ENCODE measurements at places on chromosomes 2 and 18.

- no peak for DNase-seq
Observed at GRCh38 chr2:23220513-23221094, 164.4 kb upstream of the KLHL29 start.

- DNase-seq, result no peak
Observed at GRCh38 chr2:74488643-74489481, 6.0 kb downstream of the TTC31 start.

GRCh38 chr18:57837917-57838548, 34.9 kb upstream of the ATP8B1 start:
- DNase-seq, result peak; percentile 54

DNA sequence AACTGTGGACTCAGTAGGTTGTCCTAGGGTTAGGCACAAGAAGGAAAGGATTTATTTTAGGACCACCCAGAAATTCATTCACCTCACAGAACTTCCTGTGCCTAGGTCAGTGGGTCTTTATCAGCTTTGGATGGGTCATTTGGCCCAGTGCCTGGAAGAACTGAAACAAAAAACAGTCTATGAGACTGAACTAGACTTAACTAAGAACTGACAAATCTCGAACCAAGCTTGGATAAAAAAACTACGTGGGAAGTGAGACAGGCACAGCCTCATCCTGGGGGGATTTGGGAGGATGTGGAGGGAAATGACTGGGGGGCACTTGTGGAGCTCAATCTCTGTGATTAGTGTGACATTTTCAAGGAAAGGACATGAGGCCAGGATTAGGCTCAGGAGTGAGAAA, 2.3 kb upstream of the OST4 start:
- no peak for DNase-seq

DNA sequence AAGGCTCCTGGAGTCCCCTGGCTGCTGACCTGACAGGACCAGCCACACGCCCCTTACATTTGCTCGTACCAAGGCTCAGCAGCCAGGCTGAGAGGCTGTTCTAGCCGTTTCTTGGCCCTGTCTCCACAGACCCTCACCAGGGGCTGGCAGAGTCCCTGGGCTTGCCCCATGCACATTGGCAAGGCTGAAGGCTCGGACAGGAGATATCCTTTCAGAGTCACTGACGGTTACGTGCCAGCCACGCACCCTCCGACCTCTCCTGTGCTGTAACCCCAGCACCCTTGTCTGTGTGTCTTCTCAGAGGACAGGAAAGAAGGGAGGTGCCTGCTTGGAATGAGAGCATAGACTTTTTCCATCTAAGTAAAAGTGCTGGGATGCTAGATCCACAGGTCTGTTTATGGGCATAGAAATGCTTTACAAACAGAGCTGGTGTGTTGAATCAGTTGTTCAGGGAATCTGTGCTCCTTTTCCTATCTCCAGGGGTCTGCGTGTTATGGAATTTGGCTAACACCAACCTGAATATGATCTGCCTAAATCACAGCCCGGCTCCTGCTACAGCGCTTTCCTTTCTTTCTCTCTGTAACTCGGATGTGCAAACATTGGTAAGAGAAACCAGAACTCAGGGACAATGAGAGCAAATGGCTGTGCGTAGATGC, 41.0 kb downstream of the COPS8 start:
- no peak for DNase-seq

- DNase-seq, result no peak
Observed at GRCh38 chr2:893311-893710, 57.3 kb upstream of the SNTG2 start.

DNA sequence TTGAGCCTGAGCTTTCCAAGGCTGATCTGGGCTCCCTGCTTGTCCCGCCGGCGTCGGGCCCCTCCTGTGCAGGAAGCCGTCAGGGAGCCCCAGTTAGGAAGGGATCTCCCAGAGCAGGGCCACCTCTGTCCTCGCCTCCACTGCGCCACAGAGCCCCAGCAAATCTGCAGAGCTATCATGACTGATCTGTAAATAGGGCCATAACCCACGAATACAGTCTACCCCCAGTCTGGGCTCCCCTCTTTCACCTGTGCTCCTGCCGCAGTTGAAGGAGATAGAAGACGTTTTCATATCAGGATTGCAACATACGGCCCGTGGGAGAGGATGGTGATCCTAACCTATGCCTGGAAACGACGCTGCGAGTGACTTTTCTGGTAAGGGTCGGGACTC, 138.7 kb downstream of the PTGR3 start:
- DNase-seq, result no peak

GRCh38 chr2:184339966-184340365, 258.4 kb upstream of the ZNF804A start:
- peak; percentile 60 for DNase-seq

DNA sequence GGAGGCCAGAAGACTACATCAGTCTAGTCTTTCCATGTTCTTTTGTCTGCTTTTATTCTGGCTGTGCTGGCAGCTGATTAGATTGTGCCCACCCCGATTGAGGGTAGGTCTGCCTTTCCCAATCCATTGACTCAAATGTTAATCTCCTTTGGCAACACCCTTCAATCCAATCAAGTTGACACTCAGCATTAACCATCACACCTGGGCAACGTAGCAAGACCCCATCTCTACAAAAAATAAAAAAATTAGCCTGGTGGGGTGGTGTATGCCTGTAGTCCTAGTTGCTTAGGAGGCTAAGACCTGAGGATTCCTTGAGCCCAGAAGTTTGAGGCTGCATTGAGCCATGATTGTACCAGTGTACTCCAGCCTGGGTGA, 33.5 kb downstream of the EML4 start:
- no peak for DNase-seq

DNA sequence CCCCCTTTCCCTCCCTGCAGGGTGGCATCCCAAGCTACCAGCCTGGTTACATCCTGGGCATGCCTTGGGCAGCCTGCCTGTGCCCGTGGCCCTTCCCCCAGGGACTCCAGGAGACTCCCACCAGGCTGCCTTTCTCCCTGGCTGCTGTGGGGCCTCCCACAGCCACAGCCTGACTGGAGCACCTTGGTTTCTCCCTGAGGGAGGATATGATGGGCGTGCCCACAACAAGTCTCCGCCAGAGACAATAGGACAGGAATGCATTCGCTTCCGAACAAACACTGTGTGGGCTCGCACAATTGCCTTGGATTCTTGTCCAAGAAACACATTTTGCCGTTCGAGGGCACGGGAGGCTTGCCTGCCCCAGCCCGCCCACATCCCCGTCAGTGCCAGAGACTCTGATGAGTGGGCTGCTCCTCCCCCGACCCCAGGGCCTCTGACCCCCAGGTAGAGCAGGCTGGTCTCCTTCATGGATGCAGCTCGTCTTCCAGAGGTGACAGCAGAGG, 102.1 kb downstream of the SMAD7 start:
- no peak for DNase-seq

DNA sequence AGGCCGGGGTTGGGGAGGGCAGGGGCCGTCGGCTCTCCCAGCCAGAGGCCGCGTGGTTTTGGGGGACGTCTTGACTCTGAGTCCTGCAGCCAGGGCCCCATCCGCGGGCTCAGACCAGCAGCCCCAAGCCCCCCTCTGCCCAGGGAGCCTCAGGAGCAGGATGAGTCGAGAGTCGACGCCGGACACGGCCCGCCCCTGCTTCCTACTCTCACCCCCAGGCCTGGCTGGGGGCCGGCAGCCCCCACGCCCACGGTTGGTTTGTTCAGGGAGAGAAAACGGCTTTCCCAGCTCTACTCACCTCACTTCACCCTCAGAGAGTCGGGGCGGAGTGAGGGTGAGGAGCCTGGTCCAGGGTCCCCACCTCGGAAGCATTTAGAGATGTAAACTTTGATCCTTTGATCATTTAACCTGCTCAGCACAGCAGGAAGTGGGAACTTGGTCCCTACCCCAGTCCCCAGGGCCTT, 6.9 kb downstream of the SNORC start:
- no peak for DNase-seq

DNA sequence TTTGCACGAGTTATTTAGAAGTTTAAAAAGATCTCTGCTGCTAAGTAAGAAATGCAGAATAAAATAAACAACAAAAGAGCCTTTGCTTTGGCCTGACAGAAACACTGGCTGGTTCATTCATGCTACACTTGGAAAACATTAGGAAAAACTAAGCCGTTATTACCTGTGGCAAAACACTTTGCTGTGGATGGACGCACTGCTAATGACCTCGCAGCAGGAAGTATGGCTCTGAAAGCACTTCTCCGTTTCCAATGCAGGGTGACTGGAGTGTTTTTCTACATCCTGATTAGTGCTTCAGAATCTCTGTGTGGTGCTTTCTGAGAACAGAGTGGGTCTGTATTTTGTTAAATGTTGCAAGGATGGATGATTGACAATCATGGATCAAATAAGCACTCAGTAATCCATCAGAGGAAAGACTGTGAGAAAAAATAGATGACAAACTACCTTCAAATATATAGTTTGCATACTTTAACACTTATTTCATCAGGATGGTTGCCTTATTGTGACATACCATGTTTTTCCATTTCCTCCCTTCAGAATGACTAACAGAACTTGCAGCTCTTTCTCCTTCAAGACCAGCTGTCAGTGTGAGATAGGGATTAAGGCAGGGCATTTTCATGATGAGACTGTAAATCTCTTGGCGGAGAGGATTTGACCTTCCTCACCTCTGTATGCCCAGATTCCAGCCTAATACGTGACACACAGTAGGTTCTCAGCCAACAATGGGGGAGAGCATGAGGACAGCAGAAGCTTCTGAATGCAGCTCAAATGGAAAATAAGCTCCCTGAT, 38.0 kb downstream of the LINC00305 start:
- peak; percentile 35 for DNase-seq

- no peak for DNase-seq
Observed at GRCh38 chr2:199456383-199457146, 1.2 kb downstream of the SATB2 start.

- DNase-seq, result no peak
Observed at GRCh38 chr2:9472511-9472910, 1.8 kb upstream of the IAH1 start.

- DNase-seq, result peak; percentile 50
Observed at GRCh38 chr18:23462876-23463275, 9.8 kb downstream of the RIOK3 start.

DNA sequence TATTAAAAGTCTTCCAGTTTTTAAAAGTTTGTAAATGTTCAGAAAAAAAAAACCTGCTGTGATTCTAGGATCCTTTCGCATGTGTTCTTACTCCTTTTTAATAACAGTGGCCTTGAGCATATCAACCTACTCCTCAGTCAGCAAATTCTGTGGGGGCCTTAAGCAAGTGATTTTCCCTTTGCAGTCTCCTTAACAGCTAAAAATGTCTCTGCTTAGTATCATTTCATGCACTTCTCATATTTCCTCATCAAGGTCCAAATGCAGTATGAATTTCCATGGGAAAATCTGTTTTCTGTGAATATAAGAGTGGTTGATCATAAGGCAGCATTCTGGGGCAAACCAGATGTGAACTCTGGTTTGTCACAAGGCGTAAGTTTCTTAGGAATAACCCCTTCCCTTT, 2175.1 kb upstream of the PIK3C3 start:
- DNase-seq, result no peak
